ENCODE measurements at places on chromosomes 1 and 21.

- DNase-seq: no peak
Measured at GRCh38 chr1:180931529-180931928, 18.8 kb downstream of the KIAA1614 start.

- DNase-seq: no peak
Measured at GRCh38 chr21:34844924-34845238, 176.1 kb downstream of the CLIC6 start.

- no peak for DNase-seq
Measured at GRCh38 chr21:41111681-41112080, 56.3 kb upstream of the BACE2 start.

GRCh38 chr1:113041569-113042284 is 31.3 kb upstream of the LRIG2 start:
- DNase-seq: no peak

DNA sequence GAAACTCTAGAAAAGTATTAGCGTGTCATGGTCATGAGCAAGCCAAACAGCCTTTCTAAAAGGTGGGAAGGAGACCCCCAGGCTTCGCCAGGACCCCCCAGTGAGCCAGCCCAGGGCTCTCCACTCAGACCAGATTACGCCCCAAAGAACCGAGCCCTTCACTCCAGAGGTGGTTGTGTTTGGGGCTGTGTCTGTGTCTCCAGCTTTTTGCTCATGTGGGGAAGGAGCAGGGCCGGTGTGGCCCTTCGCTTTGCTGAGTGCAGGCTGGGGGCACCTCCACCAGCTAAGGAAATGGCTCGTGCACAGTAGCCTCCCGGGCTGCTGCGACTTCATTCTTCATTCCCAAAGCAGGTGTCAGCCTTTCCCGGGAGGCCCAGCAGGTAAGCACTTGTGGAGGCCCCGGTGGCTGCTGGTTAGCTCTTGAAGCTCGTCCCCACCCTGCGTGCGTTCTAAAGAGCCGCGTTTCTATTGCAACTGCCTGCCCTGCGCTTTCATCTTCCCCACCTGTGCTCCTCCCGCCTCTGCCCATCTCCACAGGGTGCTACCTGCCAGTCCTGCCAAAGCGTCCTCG is 531 bp downstream of the TSPEAR start:
- DNase-seq: no peak

Data from stimulated activated CD8-positive, alpha-beta memory T cell treated with anti-CD3 and anti-CD28 coated beads, Interleukin-4, amount 100 ng/mL, for 24 hours (primary cell).